ENCODE measurements at places on chromosomes 12 and 14.
A peak's percentile ranks its signal among the peaks of the same experiment; 100 is the strongest.

- no peak for DNase-seq
- H3K4me3 ChIP-seq = no peak overlapping the region
- no peaks in the 10 kb centered on the region for H3K27me3 ChIP-seq
- H3K36me3 ChIP-seq = no peaks in the 10 kb centered on the region
- H3K27ac ChIP-seq = no peak overlapping the region
- no peaks in the 10 kb centered on the region for H3K4me1 ChIP-seq
Observed at GRCh38 chr12:32902287-32902997, 5.9 kb upstream of the PKP2 start.

DNA sequence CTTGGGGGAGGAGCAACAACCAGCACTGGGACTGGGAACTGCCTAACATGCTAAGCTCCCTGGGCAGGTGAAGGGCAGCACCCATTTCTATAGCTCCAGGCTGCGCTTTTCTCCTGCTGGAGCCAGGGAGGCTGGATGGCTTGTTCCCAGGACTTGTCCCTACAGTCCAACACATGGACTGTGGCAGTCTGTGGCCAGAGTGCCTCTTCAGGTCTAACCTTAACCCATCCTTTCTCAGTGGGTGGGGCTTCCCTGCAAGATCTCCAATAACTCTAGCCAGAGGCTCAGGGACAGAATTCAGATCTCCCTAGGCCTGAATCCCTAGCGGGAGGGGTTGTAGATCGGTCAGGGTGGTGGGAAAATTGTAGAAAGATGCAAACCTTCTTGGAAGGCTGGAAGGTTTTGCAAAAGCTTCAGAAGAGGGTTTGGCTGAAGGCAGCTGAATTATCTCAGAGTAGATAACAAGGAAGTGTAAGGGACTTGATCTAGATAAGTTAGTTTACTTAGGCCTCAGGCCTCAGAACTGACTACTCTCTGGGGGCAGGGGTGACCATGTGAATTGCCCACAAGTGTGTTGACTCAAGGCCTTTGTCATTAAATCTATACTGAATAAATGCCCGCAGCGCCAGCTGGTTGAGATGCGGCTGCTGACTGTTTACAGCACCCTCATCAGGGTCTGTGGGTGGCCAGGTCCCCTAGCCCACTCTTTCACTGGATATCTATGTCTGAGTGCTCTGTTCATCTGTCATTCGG, 60.7 kb downstream of the SSPN start:
- DNase-seq = no peak
- no peaks in the 10 kb centered on the region for H3K36me3 ChIP-seq
- no peak overlapping the region for H3K4me3 ChIP-seq
- H3K27me3 ChIP-seq = no peaks in the 10 kb centered on the region
- H3K27ac ChIP-seq = no peak overlapping the region
- no peaks in the 10 kb centered on the region for H3K4me1 ChIP-seq

- H3K36me3 ChIP-seq = no peaks in the 10 kb centered on the region
- H3K4me3 ChIP-seq = no peak overlapping the region
- no peak for DNase-seq
- no peaks in the 10 kb centered on the region for H3K27me3 ChIP-seq
- peak overlapping the region; percentile 84 for H3K27ac ChIP-seq
Observed at GRCh38 chr12:16607906-16608775, 2.2 kb upstream of the LMO3 start.

DNA sequence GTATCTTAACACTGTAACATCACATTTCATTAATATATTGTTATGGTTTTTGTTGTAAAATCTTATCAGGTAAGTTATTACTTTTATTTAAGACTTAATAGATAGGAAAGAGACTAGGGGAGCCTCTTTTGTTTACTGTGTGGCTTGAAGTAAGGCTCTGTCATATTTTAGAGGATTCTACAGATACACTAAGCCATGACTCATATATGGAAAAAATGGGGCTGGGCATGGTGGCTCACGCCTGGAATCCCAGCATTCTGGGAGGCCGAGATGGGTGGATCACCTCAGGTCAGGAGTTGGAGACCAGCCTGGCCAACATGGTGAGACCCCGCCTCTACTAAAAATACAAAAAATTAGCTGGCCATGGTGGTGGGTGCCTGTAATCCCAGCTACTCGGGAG, 23.6 kb upstream of the NPFF start:
- H3K4me3 ChIP-seq = no peak overlapping the region
- no peak for DNase-seq
- no peaks in the 10 kb centered on the region for H3K4me1 ChIP-seq
